ENCODE measurements at places on chromosomes 3 and 15. TPM values are rescaled to one million over a fixed set of nuclear protein-coding genes. Genes with fewer than 3 reads are reported as not detected.

FBXO40 gene
- not detected for total RNA-seq

CHRFAM7A gene
- total RNA-seq = not detected

ARL14 gene
- not detected for total RNA-seq

HCLS1 gene
- total RNA-seq = 350 TPM

TBC1D23 gene
- 28.2 TPM for total RNA-seq

BCL2A1 gene
- total RNA-seq = 14.2 TPM

SNTN gene
- total RNA-seq = not detected

HIGD1A gene
- total RNA-seq = 51.6 TPM

CKMT1B gene
- total RNA-seq = not detected

CILP gene
- 0.12 TPM for total RNA-seq

SLC22A14 gene
- not detected for total RNA-seq

IQGAP1 gene
- 296 TPM for total RNA-seq
